ENCODE measurements at places on chromosomes 16 and 17.

DNA sequence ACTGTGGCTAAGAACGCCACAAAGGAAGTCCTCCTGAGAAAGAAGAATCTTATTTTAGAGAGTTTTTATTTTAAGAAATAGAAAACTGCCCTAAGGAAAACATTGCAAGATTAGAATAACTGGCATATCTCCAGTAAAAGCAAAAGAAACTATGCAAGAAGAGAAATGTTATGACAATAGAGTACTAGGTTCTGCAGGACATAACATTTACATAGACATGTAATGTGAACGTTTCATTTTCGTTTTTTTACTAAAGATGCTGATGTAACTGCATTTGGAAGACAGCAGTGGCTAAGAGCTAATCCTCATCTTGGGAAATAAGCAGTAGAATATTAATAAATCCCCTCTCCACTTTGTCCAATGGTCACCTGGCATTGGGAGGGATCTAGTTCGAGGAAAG is 7.8 kb upstream of the ASGR2 start:
- DNase-seq: no peak
- H3K36me3 ChIP-seq: no peaks in the 10 kb centered on the region
- no peaks in the 10 kb centered on the region for H3K4me1 ChIP-seq
- H3K27ac ChIP-seq: no peak overlapping the region

DNA sequence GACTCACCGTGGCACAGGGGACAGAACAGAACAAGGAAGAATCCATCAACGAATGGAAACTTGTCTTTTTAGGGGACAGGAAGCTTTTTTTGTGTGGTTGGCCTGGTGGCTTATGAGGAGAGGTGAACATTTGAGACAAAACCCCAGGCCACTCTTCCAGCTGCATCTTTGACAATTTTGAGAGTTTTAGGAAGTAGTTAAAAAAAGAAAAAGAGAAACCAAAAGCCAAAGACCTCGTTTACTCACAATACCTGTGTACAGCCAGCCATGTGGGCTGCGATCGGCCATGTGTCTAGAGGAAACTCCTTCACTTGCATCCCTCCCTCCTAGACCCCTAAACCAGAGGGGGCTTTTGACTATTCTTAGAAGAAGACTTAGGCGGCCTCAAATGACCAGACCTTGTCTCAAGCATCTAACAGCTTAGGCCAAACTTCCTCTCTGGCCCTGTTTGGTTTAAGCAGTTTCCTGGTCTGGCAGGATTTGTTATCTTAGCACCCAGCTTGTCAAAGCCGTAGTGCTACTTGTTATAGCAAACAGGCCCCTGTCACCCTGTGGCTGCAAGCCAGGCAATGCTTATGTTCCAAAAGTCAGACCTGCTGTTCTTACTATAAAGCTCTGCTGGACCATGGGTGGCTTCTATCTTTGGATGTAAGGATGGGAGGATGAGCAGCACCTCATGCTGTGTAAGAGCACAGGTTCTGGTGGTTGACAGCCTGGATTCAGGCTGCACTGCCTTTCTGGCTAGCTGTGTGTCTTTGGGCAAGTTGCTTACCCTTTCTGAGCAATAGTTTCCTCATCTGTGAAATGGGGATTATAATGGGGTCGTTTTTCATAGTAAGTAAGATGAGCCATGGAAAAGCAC is 17.7 kb downstream of the KSR1 start:
- no peaks in the 10 kb centered on the region for H3K27me3 ChIP-seq
- H3K27ac ChIP-seq: peak overlapping the region; percentile 92
- peak; percentile 43 for DNase-seq
- no peaks in the 10 kb centered on the region for H3K36me3 ChIP-seq
- H3K4me3 ChIP-seq: peak overlapping the region; percentile 77

DNA sequence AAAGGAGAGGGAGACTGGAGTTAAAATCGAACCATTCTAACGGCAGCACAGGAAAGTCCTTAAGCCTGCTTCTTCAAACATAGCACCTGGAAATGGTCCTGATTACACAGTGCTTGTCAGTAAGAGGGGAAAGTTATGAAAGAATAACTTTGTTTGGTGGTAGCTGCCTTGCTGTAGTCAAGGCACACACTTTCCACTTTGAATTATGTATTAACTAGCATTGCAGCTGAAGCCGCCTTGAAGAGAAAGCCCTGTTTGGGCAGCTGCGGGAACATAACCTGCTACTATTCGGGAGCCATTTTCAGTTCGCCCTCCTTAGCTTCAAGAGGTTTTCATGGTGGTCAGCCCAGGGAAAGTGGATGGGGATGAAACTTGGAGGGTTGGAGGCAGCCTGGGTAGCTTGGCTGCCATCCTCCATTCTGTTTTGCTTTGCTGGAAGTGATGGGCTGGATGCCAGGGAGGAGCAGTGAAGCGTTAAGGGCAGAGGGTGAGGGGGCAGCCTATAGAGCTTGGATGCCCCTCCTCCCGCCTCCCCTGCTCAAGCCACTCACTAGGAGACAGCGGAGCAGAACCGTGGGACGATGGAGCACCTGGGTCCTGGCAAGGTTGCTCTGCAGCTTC is 5.3 kb upstream of the HAS3 start:
- no peak overlapping the region for H3K27ac ChIP-seq
- H3K4me3 ChIP-seq: no peak overlapping the region
- no peaks in the 10 kb centered on the region for H3K36me3 ChIP-seq
- no peak for DNase-seq

GRCh38 chr17:50955667-50956120 is 89.5 kb upstream of the TOB1 start:
- no peak for DNase-seq
- H3K4me1 ChIP-seq: peaks cover 6% of the 10 kb centered on the region
- no peaks in the 10 kb centered on the region for H3K27me3 ChIP-seq

DNA sequence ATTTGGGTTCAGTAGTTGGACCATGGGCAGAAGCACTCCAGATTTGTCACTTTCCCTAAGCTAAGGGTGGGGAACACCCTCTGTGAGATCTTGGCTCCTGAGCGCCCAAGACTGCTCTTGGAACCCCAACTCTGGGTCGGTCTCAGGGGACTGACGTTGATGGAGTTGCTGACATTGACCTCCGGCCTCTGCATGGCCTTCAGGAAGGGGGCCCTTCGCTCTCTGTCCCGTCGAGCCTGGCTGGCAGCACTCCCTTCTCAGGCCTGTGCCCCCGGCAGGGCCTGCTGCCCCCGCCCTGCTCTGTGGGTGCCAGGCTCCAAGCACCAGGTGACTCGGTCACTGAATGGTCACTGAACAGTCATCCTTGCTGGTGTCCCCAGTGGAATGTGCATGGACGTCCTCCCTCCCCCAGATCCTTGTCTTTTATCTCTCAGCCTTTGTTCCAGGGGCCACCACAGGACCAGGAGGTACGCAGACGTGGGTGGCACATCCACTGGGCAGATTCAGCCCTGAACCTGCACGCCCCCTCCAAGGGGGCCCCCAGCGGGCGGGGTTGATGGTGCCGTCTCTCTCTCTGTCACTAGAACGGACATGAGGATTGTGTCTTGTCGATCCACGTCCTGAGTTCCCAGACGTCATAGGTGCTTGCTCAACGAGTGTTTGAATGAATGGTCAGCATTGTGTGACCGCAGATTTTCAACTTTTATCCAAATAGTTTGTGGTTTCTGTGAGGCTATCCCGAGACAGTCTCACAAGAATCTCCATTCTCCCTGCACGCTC is 314.5 kb downstream of the SEC14L1 start:
- DNase-seq: no peak
- peak overlapping the region; percentile 97 for H3K4me3 ChIP-seq
- H3K27ac ChIP-seq: peak overlapping the region; percentile 91
- peaks cover 84% of the 10 kb centered on the region for H3K4me1 ChIP-seq
- H3K36me3 ChIP-seq: no peaks in the 10 kb centered on the region
- H3K27me3 ChIP-seq: no peaks in the 10 kb centered on the region

GRCh38 chr16:69834807-69835466 is 72.8 kb downstream of the WWP2 start:
- H3K27ac ChIP-seq: no peak overlapping the region
- no peak overlapping the region for H3K4me3 ChIP-seq
- H3K27me3 ChIP-seq: no peaks in the 10 kb centered on the region
- no peaks in the 10 kb centered on the region for H3K4me1 ChIP-seq
- DNase-seq: no peak
- H3K36me3 ChIP-seq: peaks cover 5% of the 10 kb centered on the region

- H3K36me3 ChIP-seq: no peaks in the 10 kb centered on the region
- no peak overlapping the region for H3K4me3 ChIP-seq
- peaks cover 2% of the 10 kb centered on the region for H3K27me3 ChIP-seq
- H3K4me1 ChIP-seq: no peaks in the 10 kb centered on the region
Observed at GRCh38 chr16:55992551-55992950, 117.4 kb upstream of the CES5A start.

DNA sequence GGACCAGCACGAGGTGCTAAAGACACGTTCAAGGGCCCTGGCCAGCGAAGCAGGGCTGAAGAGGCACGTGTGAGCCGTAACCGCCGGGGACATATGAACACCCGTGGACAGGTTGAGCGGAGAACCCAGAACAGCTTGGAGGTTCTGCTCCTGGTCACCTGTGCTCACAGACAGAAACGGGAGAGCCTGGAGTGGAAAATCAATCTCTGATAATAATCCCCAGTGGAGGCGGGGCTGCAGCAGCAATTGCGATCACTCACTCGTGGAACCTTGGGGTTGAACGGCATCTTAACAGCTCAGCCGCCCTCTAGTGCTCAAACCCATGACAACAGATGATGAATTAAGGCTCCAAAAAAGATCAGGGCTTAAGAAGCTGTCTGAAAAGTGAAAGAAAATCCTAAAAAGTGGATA is 25.6 kb downstream of the WIPI1 start:
- H3K4me1 ChIP-seq: peaks cover 9% of the 10 kb centered on the region
- DNase-seq: peak; percentile 61
- H3K27me3 ChIP-seq: no peaks in the 10 kb centered on the region
- H3K27ac ChIP-seq: no peak overlapping the region

DNA sequence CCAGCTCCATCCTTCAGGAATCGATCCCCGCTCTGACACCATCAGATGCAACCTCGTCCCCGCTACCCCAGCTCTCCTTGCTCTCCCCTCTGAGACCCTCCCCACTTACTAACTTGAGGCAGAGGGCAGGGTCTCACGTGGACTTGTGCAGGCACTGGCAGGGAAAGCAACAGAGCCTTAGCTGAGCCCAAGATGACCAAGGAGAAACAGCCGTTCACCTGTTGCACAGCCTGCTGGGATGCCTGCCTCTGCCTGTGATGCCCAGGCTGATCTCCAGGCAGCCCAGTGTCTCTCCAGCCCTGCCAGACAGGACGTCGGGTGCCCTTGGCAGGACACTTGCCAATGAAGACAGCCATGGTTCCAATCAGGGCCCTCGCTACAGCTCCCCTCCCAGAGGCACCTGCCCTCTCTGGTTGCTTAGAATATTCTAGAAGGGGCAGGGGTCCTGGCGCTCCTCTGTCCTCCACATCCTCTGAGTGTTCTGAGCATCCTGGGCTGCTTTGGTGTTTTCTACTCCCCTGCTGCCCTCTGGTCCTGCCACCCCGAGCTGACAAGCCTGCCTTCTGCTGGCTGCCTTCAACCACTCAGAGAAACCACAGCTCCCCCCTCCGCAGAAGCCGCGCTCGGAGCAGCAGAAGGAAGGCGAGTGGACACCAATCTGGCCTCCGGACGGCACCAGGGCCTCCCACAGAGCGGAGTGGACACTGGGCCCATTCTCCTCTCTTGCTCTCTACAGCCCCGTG is 6.7 kb downstream of the CEP295NL start:
- no peak overlapping the region for H3K27ac ChIP-seq
- no peaks in the 10 kb centered on the region for H3K36me3 ChIP-seq
- DNase-seq: no peak

DNA sequence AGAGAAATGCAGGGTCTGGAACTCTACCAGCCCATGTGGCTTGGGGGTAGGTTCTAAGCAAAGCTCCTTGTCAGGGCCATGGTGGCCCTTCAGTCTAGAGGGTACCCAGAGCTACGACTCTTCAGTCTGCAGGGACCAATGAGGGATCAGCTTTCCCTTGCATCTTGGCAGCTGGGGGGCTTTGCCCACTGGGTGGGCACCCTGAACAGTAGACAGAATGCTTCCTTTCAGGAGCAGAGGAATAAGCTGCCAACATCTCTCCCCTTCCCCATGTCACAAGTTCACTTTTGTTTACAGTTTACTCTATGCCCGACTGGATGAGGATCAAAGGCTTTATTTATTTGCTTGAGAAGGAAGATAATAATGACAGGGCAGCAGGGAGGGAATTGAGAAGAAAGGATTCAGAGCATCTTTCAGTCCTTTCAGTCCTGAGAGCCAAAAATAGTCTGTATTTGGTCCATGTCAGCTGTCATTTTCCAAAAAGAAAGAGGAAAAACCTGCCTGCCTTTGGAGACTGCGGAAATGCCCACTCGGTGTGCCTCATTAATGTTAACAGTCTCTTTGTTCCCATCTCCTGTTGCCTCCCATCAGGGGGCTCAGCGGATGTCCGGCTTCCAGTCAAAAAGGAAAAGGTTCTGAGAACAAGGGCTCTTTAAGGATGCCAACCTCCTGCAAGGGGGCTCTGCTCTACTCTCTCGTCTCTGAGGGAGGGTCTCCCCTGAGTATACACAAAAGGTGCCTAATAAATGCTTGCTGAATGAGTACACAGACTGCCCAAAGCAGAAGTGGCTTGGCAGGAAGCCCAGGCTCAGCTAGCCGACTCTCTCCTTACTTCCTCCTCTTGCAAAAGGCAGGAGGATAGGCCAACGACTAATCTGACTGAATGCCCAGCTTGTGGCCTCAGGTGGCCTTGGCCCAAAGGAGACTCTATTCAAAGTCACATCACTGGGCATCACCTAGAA is 17.1 kb downstream of the TRAF4 start:
- no peaks in the 10 kb centered on the region for H3K27me3 ChIP-seq
- no peaks in the 10 kb centered on the region for H3K4me1 ChIP-seq
- H3K36me3 ChIP-seq: peaks cover 53% of the 10 kb centered on the region
- DNase-seq: no peak
- H3K4me3 ChIP-seq: no peak overlapping the region
- no peak overlapping the region for H3K27ac ChIP-seq

DNA sequence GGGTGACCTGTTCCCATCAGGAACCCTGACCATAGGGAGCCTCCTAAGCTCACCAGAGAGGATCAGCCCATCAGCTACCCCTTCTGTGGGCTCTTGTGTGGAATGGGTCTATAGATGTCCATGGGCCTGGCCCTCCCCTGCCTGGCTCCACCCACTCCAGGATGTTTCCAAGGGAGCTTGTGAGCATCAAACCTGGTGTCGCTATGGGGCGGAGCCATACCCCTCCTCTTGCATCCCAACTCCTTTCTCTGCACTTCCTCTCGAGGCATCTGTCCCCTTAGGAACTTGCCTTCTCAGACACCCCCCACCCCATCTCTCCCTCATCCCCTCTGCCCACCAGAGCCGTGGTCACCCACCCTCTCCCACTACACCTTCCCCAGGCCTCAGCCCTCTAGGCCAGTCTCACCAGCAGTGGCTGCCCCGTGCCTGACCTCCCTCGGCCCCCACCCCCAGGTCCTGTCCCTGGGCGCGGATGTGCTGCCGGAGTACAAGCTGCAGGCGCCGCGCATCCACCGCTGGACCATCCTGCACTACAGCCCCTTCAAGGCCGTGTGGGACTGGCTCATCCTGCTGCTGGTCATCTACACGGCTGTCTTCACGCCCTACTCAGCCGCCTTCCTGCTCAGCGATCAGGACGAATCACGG is 10.4 kb downstream of the KCNH6 start:
- H3K27ac ChIP-seq: no peak overlapping the region
- H3K4me1 ChIP-seq: peaks cover 6% of the 10 kb centered on the region
- DNase-seq: no peak
- H3K27me3 ChIP-seq: no peaks in the 10 kb centered on the region
- H3K36me3 ChIP-seq: no peaks in the 10 kb centered on the region

- no peak overlapping the region for H3K27ac ChIP-seq
- no peak for DNase-seq
- H3K4me1 ChIP-seq: no peaks in the 10 kb centered on the region
- peaks cover 4% of the 10 kb centered on the region for H3K27me3 ChIP-seq
- no peaks in the 10 kb centered on the region for H3K36me3 ChIP-seq
Observed at GRCh38 chr17:79960788-79961522, 74.7 kb downstream of the TBC1D16 start.

Measured in CD4-positive, CD25-positive, alpha-beta regulatory T cell (primary cell).